GM12891 (cell line): ENCODE measurements at places on chromosomes 13 and 19.

DNA sequence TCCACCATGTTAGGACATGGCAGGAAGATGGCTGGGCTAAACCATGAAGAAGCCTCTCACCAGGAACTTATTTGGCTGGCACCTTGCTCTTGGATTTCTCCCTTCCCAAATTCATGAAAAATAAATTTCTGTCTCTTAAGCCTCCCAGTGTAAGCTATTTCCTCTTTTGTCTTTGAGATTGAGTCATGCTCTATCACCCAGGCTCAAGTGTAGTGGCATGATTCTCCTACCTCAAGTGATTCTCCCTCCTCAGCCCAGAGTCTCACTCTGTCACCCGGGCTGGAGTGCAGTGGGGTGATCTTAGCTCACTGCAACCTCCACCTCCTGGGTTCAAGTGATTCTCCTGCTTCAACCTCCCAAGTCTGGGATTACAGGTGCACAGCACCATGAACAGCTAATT lies 12.6 kb downstream of the ZNF888 start:
- DNase-seq = no peak

- DNase-seq = no peak
These were observed 114.3 kb upstream of the TDRD3 start for GRCh38 chr13:60282708-60283107.

- DNase-seq = no peak
These were observed 31.8 kb upstream of the USE1 start for GRCh38 chr19:17183271-17183761.

DNA sequence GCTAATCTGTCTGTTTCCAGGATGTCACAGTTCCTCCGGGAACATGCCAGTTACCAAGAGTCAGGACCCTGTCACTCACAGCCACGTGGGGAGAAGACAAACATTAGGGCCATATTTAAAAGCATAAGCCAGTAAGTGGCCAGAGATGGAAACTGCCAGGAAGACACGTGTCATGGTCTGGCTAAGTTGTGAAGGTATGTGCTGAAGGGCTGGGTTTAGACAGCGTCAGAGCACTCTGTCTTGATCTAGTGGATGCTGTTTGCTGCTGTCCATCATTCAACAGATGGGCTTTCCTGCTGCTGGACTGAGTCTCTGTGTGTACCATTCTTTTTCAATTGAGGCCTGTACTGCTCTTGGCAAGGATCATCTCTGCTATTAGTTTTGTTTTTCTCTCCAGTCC lies 128.6 kb downstream of the HS6ST3 start:
- DNase-seq = no peak

GRCh38 chr13:69585656-69586055 lies 522.0 kb upstream of the ATXN8OS start:
- DNase-seq = no peak

GRCh38 chr13:76667551-76667950 lies 218.7 kb downstream of the KCTD12 start:
- DNase-seq = no peak

DNA sequence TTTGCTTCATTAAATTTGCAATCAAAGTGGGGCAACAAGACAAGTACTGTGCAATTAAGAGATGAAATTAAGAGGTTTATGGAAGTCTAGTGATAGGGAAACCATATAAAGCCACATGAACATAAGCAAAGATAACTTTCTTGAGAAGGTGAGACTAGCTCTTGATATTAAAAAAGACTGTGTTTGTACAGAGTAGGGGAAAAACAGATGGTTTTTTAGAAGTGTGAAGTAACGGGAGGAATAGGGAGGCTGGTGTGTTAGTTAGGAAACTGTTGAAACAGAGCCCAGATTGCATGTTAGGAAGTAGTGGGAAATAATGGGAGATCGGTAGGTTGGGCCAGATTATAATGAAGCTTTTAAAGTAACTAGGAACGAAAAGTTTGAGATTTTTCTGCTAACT lies 149.8 kb upstream of the FREM2 start:
- no peak for DNase-seq

DNA sequence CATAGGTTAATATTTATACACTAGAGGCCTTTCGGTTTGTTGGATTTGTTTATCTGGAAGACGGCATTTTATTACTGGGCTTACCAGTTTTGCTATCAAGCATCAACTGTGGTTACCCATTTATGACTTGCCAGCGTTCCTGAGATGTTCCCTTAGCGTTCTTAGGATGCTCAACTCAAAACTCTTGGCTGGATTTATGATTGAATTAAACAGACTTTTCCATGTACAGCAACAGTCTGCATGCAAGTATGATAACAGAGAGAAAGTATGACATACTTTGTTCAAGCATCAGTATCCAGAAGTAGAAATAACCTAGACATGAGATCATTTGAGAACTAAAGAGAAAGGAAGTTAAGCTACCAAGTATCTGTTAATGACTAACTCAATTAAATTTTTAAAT lies 29.9 kb upstream of the RNF113B start:
- DNase-seq = no peak

DNA sequence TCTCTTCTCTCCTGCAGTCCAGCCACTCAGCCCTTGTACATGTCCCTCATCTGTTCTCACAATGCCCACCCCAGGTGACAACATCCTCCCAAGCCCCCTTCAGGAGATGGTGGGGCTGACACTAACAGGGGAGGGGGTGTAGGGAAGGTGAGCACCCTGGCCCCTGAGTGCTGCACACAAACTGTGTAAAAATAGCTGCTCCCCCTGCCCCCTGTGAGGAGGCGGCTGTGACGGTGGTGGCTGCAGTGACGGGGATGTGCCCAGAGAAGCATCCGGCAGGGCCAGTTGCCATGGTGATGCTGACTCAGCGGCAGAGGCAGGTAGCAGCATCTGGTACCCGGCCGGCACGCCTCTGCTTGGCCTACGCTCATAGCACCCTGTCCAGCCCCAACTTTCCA lies 13.0 kb upstream of the JUND start:
- no peak for DNase-seq

- no peak for DNase-seq
These were observed 12.1 kb upstream of the GPR4 start for GRCh38 chr19:45613926-45614725.

DNA sequence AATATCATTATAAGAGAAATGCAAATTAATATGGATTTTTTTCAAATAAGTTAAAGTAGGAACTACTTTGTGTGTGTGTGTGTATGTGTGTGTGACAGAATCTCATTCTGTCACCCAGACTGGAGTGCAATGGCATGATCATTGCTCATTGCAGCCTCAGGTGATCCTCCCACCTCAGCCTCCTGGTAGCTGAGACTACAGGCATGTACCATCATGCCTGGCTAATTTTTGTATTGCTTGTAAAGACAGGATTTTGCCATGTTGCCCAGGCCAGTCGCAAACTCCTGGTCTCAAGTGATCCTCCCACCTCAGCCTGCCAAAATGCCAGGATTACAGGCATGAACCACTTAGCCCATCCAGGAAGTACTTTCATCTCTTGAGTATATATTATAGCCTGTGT lies 3.2 kb upstream of the ERVV-2 start:
- no peak for DNase-seq

GRCh38 chr13:114127473-114128347 lies 4.7 kb downstream of the RASA3 start:
- DNase-seq = no peak

GRCh38 chr19:30659638-30660037 lies 287.5 kb downstream of the ZNF536 start:
- DNase-seq = no peak

- no peak for DNase-seq
These were observed 202.3 kb upstream of the KLHL1 start for GRCh38 chr13:70310396-70311119.

DNA sequence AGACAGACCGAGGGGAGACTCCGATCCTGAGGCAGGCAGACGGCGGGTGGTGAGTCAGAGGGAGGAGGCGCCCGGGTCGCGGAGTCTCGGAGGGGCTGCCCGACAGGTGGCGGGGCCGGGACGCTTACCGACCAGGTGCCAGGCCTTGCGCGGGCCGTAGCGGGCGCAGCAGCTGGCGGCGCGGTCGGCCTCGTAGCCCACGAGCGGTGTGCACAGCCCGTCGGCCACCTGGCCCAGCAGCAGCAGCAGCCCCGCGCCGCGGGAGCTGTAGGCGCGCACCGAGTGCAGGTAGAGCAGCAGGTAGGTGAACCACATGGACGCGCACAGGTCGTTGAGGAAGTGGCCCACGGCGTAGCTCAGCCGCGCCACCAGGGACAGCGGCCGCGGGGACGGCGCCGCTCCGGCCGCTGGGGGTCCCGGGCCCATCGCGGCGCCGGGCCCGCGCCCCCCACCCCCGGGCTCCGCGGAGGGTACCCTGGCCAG lies 367 bp downstream of the MFSD12 start:
- no peak for DNase-seq

DNA sequence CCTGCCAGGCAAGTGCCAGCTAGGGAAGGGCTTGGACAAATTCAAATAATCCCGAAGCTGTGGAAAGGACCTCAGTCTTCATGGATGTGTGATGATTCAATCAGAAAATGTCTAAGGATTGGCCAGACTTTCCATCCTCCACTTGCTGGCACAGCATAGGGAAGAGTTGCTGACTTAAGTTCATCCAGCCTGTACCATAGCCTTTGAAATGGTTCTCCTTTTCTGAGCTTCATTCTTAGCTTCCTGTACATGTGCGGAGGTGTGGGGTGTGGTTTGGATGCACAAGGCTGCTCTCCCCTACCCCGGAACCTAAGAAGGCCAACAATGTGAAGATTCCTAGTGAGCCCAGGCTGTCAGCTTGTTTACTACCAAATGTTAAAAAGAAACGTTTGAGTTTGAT lies 959 bp upstream of the IGFL3 start:
- DNase-seq = no peak

DNA sequence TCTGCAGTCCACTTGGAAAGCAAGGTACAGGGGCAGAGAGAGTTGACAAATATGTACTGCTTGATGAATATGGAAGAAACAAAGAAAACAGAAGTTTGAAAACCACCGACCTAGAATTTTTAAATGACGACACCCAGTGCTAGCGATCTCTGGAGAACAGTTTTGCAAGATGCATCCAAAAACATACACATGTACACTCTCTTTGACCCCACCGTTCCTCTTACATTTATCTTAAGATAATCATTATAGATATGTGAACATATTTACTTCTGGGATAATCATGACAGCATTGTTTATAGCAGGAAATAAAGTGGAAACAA lies 40.8 kb upstream of the IGSF23 start:
- no peak for DNase-seq

- DNase-seq = no peak
These were observed 460.8 kb downstream of the KLF5 start for GRCh38 chr13:73519396-73520116.

- DNase-seq = no peak
These were observed 12.9 kb downstream of the N4BP2L1 start for GRCh38 chr13:32415019-32415418.

- peak; percentile 94 for DNase-seq
These were observed 34.4 kb downstream of the PIP5K1C start for GRCh38 chr19:3665681-3666544.

DNA sequence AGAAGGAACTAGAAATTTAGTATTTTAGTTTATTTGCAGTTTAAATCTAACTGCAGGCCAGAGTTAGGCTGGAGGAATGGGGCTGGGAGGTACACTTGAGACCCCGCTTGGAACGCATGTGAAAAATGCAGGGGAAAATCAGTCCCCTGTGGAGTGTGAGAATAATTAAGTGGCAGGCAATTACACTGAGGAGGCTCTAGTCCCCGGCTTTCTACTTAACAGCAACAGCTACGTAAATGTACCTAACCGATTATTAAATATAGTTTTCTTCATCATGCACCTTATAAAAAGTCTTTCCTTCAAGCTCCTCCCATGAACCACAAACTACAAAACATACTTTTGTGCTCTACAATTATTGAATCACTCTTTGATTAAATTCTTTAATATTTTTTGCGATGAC lies 804 bp downstream of the ZNF708 start:
- no peak for DNase-seq

DNA sequence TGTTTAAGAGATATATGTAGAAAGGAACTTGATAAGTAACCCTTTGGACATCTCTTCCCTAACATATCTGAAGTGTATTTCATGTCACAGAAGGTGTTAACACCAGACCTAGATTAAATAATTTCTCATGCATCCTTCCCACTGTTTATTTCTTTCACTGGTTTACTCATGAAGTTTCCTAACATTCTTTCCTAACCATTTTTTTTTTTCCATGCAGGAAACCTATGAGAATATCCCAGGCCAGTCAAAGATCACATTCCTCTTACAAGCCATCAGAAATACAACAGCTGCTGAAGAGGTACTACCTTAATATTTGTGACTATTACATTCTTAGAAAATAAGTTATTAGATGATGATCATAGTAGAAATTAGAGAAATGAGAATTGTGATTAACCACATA lies 28.8 kb downstream of the IPO5 start:
- DNase-seq = no peak

DNA sequence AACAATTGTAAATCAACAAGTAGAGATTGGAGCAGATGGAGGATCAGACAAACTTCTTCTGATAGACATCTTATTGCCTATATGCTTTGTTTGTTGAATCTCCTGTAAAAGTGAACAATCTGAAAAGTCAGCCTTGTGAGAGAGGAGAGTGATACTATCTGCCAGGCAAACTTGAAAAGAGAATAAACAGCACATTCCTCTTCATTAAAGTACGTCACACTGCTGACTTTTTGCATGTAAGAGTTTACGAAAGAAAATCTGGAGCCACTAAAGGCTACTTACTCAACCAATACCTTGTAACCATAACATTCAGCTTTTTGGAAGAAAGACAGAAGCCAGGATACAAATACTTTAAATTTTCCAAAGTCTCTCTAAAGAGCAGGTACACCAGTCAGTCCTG lies 42.5 kb downstream of the EDNRB start:
- no peak for DNase-seq

DNA sequence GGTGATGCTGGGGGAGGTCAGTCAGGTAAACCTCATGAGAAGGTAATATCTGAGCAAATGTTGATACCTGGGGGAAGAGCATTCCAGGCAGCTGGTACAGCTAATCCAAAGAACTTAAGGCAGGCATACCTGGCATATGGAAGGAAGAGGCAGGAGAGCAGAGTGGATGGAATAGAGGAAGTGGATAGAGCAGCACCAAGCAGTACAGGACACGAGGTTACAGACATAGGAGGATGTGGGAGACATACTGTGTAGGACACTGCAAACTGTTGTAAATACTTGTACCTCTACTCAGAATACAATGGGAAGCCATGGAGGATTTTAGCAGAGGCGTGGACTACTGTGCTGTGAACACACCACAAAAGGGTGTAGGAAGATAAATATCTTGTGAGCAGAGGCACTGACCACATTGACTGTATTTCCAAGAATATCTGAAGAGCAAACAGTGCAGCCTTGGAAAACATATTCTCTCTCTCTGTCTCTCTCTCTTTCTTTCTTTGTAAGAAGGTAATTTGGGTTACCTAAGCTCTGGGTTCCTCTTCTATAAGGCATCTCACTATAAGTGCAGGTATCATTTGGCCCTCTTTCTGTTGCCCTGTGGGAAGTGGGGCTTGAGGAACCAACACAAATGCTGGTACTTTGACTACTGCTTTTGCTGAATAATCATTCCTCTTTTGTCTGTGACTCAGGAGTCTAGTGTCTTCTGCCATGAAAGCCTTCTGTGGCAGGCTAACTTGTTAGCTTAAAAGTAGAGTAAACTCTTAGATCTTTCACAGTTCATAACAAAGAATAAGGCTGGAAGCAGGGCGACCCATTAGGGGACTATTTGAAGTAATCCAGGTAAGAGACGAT lies 238.0 kb downstream of the VWA8 start:
- DNase-seq = no peak
